Caki2 (cell line): ENCODE measurements at places on chromosomes 4 and X.

DNA sequence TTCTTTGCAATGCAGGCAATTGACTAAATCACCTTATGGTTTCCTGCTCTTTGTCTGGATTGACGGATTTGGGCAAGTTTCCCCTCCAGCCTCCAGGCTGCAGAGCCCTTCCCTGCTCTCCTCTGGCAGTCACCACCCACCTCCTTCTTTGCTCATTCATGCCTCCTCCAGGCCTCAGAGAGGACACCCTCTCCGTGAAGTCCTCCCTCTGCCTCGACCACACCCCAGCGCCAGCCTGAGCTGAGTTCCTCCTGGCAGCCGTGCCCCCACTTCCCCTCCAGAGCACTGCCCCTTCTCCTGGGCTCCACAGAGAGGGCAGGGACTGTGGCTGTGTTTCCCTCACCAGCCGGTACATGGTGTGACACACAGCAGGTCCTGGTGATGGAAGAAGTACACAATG is 53.7 kb downstream of the DCTD start:
- no peak for DNase-seq

DNA sequence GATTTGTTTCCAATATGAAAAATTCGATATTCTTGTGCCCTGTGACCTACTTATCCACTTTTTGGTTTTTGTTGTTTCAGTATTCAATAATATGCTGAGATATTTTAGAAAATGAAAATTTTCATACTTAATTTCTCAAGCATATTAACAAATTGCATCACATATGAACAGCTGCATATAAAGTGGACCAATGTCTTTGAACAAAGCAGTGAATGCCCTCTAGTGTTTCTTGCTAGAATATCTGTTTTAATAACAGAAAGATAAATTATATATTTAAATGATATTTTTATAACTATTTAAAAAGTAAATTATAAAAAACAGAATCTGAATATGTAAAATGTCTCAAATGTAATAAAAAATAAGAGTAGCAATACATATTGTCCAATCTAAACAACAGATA is 31.7 kb upstream of the INTU start:
- no peak for DNase-seq

DNA sequence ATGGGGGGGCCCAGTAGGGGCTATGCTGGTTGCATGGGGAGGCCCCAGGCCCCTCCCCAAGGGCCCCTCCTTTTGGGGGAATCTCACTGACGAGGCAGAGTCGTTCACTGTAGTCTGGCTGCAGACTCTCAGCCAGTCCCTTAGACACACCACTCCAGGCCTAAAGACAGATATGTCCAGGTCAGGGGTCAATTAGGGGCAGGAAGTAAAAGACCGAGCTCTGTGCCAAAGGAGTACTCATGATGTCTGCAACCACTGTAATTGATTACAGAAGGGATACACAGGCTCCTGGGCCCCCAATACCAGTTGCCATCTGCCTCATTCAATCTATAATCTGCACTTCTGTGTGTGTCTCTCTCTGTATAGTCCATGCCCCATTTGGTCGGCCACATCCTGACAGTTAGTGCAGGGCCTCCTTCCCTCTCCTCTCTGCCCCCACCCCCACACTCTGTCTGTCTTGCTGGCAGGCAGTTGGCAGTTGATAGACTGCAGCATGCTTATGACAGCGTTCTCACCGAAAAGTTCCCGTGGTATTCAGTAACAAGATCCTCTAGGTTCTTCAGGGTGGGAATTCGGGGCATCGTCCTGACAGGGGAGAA is 1.3 kb upstream of the CXorf65 start:
- DNase-seq, result no peak

DNA sequence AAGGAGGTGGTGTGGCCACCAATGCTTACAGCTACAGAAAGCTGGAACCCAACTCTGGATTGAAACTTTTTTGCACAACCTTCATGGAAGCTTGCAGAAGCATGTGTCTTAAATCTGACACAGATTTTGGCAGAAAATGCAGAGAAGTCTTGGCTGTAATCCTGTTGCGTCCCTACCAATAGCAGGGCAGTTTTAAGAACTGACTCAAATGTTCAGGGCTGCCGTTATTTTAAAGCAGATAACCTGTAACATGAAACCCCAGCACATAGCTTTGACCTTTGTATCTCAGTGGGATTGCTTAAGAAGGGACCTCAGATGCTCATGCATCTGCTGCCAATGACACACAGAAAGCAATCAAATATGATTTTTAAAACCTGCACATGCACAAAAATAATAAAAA is at the start of gene VEGFD:
TSS of gene VEGFD (minus strand) at position 110 of the 400 bp plus-strand sequence. CDS start 467 bp downstream, outside the sequence.
- no peak for DNase-seq

DNA sequence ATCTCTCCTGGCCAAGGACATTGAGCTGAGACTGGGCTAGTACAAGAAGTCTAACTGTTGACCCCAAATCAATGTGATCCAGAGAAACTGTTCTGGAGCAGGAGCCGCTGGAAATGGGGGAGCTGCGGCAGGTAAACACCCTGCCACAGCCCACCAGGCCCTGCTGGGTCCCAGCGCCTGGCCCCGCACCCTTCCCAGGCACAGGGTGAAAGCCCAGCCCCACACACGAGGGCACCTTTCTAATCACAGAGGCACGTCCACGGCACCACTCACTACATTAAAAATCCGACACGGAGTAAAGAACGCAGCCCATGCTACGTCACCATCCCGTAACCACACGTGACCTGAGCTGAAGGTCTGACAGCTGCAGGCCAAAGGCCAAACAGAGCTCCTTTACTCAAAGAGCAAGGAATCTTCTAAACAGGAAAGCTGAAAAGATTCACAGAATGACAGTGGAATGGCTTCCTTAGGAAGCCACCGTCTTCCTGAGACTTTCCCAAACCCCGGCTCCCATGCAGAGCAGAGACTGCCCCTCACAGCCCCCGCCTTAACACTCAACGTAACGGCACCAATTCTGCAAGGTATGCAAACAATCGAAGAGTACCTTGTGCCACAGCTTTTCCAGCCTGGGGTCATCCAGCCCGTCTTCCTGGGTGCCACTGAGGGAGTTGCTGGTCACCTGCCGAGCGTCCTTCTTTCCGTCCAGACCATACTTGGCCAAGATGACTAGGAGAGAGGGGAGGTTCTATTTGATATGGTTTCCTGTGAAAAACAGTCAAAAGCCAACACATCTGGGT is 12.6 kb downstream of the LRPAP1 start:
- DNase-seq, result no peak

GRCh38 chr4:53682196-53682595 is 90.9 kb upstream of the LNX1 start:
- no peak for DNase-seq

DNA sequence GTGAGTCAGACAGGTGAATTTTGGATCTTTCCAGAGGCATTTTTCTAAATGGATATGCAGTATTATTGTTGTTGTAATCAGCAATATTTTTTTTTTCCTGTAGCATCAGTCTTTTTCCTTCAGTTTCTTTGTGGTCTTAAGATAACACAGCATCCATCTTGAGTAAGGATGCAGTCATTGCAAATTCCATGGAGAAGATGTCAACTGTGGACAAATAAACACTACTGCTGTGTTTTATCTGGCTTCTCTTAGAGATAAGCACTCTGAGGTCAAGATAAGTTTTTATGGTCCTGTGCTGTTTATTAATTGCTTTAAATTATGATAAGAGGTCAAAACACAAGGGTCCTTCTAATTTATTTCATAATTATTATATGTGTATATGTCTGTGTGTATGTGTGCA is 1255.7 kb downstream of the ADGRL3 start:
- DNase-seq, result no peak
